Pancreas (tissue), 10 donors: ENCODE measurements at places on chromosomes 11 and 22. TPM values are rescaled to one million over a fixed set of nuclear protein-coding genes. Genes with fewer than 3 reads are reported as not detected.

DNA sequence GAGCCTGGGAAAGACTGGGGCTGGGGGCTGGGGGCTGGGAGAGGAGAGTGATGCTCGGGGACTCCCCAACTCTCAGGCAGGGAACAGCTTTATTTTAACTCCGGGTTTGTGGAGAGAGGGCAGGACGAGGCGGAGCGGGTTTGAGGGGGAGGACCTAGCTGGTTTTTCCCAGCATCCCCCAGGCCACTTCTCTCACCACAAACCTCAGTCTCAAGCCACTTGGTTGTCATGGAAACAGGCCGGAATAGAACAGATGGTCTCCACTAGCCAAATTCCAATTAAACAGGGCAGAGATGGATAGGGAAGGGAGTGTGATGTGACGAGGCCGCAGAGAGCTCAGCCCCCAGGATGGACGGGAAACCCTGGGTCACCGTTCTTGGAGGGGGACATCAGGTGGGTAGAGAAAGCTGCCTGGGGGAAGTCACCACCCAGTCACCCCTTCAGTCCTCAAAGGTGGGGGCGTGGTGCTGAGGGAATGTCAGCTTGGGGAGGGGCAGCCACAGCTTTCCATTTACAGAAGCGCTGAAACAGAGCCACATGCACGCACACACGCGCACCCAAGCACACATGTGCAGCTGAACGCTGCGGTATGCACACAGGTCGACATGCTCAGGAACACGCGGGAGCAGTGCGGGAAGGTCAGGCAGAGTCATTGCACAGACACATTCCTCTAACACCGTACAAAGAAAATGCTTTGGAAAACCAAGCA lies 19.2 kb downstream of the NECTIN1 start:
- DNase-seq: no peak

SNU13 gene
- total RNA-seq: 43.5 TPM

SPON1 gene
- total RNA-seq: 17.5 TPM

SERPING1 gene
- total RNA-seq: 172 TPM

- no peak for DNase-seq
Observed at GRCh38 chr11:17992916-17993315, 19.9 kb downstream of the SERGEF start.

DNA sequence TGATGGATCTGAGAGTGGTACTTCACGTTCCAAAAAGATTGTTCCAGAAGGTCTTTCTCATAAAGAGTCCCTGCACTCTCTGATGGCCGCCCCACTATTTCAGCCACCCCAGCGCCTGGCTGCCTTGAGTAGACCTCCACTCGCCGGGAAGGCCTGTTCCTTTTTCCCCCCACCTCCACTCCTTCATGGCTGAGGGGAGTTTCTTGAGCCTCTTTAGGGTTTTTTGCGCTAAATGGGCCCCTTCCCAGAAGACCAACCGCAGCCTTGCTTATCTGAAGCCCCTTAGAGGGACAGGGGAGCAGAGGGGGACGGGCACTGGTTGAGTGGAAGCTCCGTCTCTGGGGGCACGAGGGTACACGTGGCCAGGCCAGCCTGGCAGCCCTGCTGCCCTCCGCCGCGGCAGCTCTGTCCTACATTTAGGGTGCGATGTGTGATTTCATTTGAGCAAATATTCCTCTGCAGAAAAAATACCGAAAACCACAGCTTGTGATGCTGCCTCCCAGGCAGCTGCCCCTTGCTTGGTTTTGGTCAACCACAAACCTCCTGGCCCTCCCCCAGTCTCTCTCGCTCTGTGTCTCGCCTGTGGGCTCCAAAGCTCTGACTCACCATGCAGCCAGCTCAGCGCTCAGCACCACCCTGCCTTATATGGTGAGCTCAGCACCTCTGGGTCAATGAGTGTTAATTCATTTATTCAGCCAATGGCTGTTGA lies 88.7 kb downstream of the TP53I11 start:
- peak; percentile 25 for DNase-seq
